ENCODE measurements at places on chromosomes 5 and 9. TPM values are rescaled to one million over a fixed set of nuclear protein-coding genes. Genes with fewer than 3 reads are reported as not detected.

DNA sequence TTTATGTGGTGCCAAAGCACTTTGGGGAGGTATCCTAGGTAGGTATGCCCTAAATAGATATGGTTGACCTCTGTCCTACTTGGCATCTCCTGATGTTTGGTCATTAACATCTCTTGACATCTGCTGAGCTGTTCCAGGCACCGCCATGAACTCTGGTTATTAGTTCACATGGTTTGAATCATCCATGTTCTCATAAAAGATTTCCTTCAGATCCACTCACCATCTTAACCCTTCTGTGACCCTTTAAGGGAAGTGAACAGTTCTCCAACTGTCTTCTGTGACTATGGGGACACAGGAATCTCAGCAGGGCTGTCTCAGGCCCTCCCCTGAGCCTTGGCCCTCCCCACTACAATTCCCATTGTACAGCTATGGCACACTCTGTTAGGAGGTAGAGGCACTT is 167.7 kb downstream of the CDH6 start:
- DNase-seq = no peak

GRCh38 chr9:117523531-117524153 is 108.8 kb upstream of the ASTN2 start:
- DNase-seq = no peak

- DNase-seq = no peak
Measured at GRCh38 chr5:31736127-31736526, 97.2 kb downstream of the PDZD2 start.

DNA sequence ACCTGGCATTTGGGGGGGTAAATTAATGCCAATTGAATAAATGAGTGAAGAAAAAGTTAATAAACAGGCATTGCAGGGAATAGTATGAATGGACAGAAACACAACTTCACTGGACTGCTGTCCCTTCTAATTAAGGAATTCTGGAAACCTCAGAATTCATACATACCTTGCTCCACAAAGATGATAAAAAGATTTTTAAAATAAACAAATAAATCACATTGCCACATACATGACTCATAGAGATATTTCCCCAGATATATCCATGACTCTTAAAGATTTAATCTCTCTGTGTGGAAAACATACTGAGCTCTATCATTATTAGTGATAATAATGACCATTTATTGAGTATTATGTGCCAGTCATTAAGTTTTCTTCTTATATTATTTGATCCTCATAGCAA is 469.0 kb upstream of the MEF2C start:
- no peak for DNase-seq

GRCh38 chr9:35288778-35289177 is 127.0 kb downstream of the UNC13B start:
- DNase-seq = no peak

- no peak for DNase-seq
Measured at GRCh38 chr9:100637787-100638186, 59.9 kb downstream of the CAVIN4 start.

- no peak for DNase-seq
Measured at GRCh38 chr5:37814699-37815098, 25.1 kb downstream of the GDNF start.

DNA sequence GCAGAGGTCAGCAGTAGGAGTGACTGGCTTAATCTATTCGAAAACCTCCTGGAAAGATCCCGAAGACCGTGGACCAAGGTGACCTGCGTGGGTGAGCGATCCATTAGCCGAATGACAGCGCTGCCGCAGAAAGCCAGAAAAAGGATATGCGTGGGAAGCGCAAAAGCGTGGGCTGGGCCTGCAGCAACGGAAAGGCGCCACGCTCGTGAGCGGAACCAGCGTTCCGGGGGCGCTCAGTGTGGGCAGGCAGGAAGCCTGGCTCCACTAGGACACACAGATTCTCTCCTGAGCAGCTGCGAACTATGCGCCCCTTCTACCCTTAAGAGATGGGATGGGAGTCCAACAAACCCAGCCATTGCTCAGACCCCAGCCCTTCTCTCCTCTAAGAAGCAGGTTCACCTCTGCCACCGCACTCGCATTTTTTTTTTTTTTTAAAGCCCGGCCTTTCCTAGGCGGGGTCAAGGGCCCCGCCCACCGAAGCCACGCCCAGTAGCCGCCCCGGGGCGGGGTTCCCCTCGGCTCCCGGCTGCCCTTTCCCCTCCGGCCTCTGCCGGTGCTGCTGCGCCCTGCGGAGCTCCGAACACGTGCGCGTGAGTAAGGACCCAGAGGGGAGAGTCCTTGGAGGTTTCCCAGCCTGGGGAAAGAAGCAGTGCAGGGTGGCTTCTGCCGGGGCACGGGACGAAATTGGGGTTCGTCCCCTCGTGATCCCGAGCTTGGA is 19.8 kb upstream of the MATR3 start:
- DNase-seq = peak; percentile 58

The RAI14 gene
- polyA plus RNA-seq = 50.2 TPM

- no peak for DNase-seq
Measured at GRCh38 chr5:95916687-95917085, 45.0 kb downstream of the ELL2 start.

The TAF11L12 gene
- polyA plus RNA-seq = not detected

The NPR3 gene
- polyA plus RNA-seq = 40.7 TPM

DNA sequence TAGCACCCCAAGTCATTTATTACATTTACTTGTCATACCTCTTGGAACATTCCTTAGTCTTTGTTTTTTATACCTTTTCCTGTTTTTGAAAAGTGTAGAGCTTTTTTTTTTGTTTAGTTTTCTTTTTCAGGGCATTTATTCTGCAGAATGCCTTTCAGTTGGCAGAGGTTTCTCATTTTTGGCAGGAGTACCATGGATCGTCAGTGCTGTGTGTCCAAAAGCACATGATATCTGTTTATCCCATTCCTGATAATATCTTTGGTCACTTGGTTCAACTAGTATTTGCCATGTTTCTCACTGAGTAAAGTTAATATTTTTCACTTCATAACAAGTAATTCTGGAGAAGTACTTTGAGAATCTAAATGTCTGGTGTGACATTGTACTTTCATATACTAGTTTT is 10.7 kb downstream of the OGN start:
- no peak for DNase-seq

- DNase-seq = no peak
Measured at GRCh38 chr5:77698920-77699319, 60.4 kb upstream of the OTP start.

DNA sequence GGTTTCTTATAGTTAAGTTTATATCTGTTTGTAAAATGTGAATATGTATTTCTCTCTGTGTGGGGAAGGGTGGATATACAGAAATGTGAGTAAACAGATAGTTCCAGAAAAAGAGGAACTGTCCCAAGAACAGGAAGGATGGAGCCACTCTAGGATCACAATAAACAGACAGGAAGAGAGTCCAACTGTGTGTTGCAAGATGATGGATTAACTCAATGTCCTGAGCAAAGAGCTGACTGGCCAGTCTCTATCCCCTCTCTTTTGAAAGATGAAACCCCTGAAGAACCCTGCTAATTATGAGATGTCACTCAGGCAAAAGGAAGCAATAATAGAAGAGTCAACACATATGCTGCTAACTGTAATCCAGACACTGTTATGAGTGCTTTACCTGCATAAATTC is 202.7 kb downstream of the SEMA6A start:
- no peak for DNase-seq

The SRA1 gene
- 23.6 TPM for polyA plus RNA-seq

- DNase-seq = peak; percentile 15
Measured at GRCh38 chr5:157312492-157312891, 46.6 kb downstream of the CYFIP2 start.

The ADAMTS19 gene
- 0.29 TPM for polyA plus RNA-seq

GRCh38 chr5:50415912-50416311 is 25.2 kb downstream of the EMB start:
- DNase-seq = no peak

GRCh38 chr9:130947618-130948140 is 8.6 kb upstream of the FIBCD1 start:
- DNase-seq = no peak

GRCh38 chr5:132258102-132259068 is 889 bp downstream of the PDLIM4 start:
- DNase-seq = no peak

DNA sequence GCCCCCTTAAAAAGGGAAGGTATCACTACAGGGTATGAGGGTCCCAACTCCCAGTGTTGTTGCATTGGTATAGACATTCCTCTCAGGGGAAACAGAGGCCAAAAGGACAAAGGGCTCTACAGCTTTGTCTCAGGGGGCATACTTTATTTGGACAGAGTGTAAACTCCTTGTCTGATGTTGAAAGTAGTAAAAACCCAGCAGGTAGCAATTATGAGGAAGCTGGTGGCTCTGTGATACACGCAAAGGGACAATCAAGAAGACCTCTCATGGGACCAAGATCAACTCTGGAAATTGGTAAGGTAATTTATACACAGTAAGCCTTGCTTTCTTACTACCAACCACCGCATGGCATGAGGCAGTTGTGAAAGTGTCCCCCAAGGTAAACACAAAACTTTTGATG is 764.6 kb downstream of the CDH12 start:
- DNase-seq = no peak

The MEIKIN gene
- not detected for polyA plus RNA-seq

DNA sequence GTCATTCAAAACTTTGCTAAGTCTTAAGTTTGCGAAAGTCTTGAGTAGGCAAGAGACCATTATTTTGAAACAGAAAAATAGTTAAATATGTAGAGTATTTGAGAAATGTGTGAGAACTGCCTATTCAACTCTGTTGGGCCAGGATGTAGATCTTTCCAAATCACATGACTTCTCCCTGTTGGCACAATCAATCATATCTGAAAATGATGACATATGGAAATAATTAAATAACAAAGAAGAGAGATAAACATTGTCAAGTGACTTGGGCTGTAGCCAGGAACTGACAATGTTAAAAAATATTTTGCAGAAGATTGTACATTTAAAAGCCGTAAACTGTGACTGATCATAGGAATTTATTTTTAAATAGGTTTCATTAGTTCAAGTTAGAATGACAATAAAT is 104.6 kb upstream of the IL6ST start:
- DNase-seq = peak; percentile 62

The RUSC2 gene
- 16.3 TPM for polyA plus RNA-seq

- DNase-seq = no peak
Measured at GRCh38 chr5:103463261-103463660, 99.3 kb downstream of the NUDT12 start.

DNA sequence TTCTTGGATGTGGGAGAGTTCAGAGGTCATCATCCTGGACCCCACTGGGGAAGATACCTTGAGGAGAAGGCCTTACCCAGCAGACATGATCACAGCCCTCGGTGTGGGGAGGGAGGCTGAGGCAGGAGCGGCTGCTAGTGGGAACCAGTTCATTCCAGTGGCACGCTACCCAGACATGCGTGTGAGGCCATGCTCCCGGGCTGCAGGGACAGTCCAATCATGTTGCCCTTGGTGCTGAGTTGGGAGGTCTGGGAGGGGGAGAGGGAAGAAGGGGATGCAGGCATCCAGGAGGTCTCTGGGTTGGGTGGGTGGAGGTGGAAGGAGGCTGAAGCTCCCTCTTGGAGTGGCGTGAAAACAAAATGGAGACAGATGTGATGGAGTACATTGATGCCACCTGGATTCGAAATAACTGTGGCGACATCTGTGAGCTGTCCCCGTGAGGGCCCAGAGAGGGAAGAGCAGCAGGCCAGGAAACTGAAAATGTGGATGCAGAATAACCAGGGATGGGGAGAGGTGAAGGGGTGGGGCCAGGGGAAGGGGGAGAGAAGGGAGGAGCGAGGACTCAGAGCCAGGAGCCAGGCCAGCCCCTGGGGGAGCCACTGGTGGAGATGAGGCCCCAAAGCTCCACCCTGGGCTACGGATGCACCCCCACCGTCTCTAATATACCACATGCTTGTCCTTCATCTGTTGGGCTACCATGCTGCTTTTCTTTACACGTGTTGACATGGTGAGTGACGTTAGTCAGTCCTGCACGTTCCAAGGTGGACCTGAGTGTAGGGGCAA is 16.2 kb downstream of the NDUFS6 start:
- no peak for DNase-seq

All from left lung (tissue), 14 donors.